ENCODE measurements at places on chromosomes 1 and 21.

- no peak for DNase-seq
These were observed 130.1 kb upstream of the MAP1LC3C start for GRCh38 chr1:242128951-242129502.

DNA sequence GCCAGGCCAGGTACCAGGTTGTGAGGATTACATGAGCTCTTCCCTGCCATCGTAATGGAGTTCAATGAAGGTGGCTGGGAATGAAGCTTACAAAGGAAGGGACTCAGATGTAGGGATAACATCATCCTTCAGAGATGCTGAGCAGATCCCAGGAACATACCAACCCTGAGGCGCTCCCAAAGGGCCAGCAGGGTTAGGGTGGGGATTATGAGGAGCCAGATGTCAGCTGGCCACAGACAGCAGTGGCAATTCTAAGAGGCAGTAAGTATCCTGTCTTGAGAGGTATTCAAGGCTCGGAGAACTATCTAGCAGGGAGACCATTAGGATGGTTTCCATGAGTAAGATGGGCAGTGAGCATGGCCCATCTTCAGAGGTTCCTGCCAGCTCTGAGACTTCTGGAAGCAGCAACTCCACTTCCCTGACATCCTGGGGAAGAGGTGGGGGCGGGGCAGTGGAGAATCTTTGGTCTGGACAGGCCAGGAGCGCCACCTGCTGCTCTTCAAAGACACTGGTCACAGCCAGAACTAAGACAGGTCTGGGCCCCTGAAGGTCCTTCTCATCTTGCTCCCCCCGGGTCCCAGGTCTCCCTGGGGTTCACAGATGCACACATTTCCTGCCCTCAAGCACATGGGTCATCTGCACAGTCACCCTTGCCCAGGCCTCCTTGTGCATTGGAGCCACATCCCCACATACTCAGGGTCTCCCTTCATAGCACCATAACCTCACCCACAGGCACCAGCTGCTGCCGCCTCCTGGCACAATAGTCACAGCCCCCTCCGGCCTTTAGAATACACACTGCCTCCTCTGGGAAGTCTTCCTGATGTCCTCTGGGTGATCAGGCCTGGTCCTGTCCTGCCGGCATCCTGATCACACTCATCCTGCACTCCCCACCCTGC lies 2.7 kb upstream of the SDC3 start:
- peak; percentile 87 for DNase-seq

GRCh38 chr1:19771350-19771749 lies 28.4 kb downstream of the TMCO4 start:
- DNase-seq = no peak

- no peak for DNase-seq
These were observed 61.5 kb upstream of the F3 start for GRCh38 chr1:94602802-94603625.

DNA sequence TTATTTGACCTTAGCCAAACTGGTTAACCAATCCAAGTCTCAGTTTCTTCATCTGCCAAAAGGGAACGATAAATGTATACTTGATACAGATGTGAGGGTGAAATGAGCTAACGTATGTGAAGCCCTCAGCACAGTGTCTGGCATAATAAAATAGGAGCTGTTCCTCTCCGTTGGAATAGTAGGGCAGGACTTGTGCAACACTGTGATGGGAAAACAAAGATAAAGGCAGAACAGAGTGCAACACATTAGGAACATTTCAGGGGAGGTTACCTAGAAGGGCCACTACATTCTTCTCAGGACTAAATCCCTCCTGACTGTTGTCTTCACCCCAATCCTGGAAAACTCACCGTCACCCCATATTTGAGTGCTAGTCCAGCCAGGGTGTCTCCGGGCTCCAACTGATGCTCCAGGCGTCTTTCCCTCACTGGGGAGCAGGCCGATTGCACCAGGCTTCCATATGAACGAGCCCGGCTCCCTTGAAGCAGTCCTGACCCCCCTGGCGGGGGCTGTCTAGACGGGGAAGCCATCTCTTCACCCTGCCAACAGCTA lies 896 bp downstream of the LYSMD1 start:
- DNase-seq = no peak

DNA sequence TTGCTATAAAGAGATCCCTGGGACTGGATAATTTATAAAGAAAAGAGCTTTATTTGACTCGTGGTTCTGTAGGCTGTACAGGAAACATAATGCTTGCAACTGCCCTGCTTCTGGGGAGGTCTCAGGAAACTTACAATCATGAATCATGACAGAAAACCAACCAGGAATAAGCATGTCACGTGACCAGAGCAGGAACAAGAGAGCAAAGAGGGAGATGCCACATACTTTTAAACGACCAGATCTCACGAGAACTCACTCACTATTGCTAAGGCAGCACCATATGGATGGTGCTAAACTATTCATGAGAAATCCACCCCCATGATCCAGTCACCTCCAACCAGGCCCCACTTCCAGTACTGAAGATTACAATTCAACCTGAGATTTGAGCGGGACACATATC lies 49.8 kb upstream of the RCC1 start:
- DNase-seq = no peak

DNA sequence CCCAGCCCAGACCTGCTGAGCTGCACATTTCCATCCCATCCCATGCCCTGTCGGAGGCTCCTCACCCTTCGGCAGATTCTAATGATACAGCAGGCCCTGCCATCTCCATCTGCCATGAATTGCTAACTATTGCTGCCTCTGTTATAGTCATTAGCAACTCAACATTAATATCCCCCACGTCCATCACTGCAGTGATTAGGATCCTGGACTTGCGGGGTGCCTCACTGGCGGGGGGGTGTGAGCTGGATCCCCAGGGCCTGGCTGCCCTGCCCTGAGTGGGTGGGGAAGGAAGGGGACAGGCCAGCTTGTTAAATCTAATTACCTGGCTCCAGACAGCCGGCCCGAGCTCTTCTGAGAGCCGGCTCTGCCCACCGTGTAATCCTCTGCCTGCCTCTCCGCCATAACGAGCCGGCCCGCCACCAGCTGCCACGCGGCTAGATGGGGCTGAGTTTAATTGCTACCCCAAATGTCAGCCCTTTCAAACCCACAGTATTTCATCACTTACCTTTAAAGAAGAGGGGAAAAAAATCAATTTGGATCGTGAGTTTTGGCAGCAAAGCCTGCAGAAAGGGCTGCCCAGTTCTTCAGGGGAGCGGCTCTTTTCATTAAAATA lies 227.3 kb upstream of the CSF3R start:
- peak; percentile 67 for DNase-seq

GRCh38 chr1:174074757-174075156 lies 52.6 kb upstream of the RC3H1 start:
- no peak for DNase-seq

GRCh38 chr1:44720281-44720680 lies 10.7 kb downstream of the RNU5D-1 start:
- no peak for DNase-seq

GRCh38 chr1:89350298-89350697 lies 13.6 kb upstream of the GBP6 start:
- no peak for DNase-seq

GRCh38 chr1:219414250-219414649 lies 198.7 kb downstream of the ZC3H11B start:
- no peak for DNase-seq

DNA sequence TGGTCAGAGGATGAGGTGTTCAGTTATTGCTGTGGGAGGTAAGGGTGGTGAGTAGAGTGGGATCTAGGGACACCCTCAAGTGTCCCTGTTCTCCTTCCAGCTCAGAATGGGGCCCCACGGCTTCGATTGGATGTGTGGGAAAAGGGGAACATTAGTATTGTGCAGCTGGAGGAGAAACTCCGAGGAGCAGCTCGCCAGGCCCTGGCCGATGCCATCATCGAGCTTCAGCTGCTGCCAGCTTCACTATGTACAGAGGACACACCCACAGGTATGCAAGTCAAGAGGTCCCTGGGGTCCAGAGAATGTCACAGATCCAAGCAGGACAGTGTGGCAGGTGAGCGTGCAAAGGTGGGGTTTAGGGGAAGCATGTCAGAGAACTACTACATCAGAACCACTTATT lies 13.9 kb downstream of the HYI start:
- DNase-seq = peak; percentile 19

- peak; percentile 97 for DNase-seq
These were observed at the start of gene TUT4 for GRCh38 chr1:52552505-52553361. TUT4 (minus strand) TSS chr1:52553092; CDS start chr1:52526280, 26,812 bp downstream.

DNA sequence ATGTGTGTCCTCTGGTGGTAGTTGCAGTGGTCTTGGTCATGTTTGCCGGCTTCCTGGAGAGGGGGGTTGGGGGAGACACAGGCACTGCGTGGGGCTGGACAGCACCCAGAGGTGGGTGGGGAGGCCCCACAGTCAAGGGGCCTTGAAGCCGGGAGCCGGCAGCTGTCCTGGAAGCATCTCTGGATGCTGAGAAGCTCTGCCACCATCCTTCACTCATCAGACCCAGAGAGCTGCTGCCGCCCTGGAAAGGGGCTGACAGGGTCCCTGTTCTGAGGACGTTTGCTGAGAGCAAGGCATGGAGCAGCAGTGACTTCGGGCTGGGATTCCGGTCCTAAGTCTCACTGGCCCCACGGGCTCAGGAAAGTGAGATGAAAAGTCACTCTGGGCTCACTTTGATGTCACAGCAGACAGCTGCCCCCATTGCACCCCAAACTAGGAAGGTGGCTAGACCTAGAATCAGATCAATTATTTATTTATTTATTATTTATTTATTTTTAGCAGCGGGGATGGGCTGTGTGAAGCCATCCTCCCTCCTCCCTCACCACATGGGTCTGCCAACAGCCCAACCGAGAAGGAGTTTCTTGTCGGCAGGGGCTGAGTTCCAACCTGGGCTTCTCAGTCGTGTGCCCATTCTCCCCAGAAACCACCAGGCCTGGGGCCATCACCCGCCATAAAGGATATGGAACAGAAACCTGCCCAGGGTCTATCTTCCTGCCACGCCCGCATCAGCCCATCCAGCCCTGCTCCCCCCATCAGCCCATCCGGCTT lies 547.4 kb downstream of the PTPRU start:
- DNase-seq = no peak

DNA sequence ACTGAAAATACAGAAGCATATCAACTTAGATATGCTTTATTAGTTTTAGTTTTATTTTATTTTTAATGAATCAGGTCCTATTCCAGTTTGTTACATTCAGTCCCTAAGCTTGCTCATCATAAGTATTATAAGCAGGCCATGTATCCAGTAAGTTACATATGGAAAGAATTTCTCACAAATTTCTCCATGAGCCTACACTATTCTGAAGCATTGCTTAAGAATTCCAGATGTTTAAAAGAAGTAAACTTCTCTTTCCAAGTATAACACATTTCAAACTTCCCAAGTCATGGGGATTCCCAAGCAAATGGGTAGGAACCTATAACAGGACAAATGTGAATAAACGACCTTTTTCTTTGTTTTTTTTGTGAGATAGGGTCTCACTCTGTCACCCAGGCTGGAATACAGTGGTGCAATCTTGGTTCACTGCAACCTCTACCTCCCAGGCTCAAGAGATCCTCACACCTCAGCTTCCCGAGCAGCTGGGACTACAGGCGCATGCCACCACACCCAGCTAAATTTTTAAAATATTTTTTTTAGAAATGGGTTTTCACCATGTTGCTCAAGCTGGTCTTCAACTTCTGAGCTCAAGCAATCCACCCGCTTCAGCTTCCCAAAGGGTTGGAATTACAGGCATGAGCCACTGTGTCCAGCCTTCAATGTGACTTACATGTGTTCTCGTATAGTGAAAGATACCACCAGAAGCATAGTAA lies 39.0 kb downstream of the ST7L start:
- DNase-seq = no peak

- no peak for DNase-seq
These were observed 8.2 kb downstream of the GTF2B start for GRCh38 chr1:88883156-88883555.

DNA sequence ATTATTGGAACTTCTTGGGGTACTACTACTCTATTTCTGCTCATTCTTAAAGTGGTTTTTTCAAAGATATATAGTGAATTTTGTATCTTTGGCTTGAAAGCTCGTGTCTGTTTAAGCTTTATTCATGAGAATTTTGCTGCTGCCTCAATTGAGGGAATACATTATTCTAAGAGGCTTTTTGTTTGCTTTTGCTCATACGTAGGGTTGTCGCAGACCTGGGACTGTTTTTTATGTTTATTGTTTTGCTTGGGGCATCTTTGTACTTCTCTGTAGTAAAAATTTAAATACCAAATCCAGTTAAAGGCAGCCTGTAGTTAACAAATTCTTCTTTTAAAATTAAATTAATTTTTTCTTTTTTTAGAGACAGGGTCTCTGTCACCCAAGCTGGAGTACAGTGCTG lies 62.3 kb downstream of the ANGPTL1 start:
- DNase-seq = no peak

- DNase-seq = peak; percentile 79
These were observed 61.9 kb downstream of the WNT9A start for GRCh38 chr1:227885648-227886502.
